ENCODE measurements at places on chromosomes 7 and 10.
A peak's percentile ranks its signal among the peaks of the same experiment; 100 is the strongest.

GRCh38 chr10:129706523-129706922, 239.5 kb downstream of the MGMT start:
- DNase-seq: no peak

- DNase-seq: peak; percentile 51
Observed at GRCh38 chr10:13349463-13350274, 1.6 kb upstream of the SEPHS1 start.

GRCh38 chr10:131724169-131724545, 176.7 kb upstream of the PPP2R2D start:
- DNase-seq: peak; percentile 6

DNA sequence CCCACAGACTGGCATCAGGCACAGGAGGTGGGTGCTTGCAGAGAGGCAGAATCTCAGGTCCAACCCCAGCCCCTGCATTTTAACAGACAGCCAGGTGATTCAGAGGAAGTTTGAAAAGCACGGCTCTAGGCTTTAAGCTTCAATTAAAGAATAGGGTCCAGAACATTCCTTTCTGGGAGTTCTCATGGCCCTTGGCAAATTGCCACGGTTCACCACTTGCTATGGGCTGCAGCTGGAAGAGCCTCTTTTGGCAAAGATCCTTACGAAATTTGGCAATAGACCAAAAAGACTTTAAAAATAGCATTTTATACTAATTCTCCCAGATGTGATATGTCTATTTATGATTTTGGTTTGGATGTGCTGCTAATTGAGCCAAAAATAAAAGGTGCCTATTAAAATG, 148.1 kb downstream of the ITGA8 start:
- DNase-seq: peak; percentile 51

DNA sequence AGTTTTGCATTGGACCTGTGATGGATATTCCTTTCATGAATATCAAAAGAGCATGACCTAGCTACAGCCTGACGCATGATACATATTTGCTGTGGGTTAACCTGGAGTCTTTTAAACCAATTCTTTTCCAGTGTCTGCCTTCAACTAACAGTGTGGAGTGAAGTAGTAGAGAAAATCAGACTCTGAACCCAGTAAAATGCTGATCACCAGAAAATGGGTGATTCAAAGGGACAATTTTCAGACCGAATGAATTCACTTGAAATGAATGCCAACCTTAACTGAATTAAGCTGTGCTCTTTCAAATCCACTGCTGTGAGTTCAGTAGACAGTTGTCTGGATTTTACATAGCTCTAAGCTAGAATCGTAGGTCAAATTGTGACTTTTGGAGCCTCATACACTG, 123.0 kb downstream of the CDK14 start:
- DNase-seq: no peak

DNA sequence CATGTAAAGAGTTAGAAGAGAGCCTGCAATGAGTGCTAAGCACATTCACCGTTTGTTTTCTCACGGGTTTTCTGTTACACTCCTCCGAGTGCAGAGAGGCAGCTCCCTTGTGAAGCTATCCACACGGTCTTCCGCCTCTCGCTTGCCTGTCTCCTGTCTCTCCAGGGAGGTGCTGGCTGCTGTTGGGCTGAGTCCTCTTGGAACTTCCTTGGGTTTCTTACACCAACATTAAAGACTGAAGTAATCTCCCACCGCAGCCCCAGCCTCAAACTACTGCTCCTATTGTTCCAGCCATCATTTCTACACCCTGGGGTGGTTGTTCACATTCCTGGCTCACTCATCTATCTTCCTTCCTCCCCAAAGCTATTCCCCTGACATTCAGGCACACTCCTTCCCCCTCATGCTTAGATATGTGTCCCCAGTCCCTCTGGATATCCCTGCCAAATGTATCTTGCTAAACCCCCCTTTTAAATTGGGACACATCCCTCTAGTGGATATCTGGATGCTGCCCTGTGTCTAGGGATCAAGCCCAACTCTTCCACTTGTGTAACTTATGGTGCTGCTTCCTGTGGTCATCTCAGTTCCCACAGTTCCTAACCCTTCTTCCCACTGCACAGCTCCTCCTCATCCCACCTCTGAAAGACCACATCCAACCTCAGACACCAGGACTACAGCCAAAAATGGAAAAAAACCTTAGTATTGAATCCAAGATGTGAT, 14.1 kb downstream of the ESYT2 start:
- no peak for DNase-seq

DNA sequence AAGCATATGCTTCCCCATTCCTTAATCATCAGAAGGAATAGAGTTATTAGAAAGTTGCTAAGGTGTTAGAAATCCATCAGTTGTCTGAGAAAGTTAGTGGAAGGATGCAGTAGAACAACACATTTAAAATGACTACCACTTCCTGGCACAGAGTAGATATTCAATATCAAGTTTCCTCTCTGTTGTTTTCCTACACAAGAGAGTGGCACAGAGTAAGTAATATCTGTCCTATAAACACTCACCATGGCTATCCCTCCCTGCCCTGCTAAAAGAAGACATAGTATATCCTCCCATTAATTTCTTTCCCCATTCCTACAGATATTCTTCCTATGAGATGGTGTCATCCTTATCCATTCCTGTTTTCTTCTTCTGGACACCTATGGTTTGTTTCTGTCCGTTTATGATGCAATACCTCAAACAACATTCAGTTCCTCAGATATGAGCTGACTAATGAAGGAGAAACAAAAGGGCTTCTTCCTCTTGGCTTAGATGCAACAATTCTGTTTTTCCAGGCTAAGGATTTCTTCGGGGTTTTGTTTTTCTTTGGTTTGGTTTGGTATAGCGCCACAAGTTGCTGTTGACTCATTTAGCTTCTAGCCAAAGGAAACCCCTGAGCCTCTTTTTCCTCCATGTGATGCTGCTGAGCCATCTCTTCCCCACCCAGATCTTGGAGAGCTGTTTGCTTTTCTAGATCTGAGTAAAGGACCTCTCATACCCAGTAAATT, 32.9 kb upstream of the BPGM start:
- DNase-seq: no peak

DNA sequence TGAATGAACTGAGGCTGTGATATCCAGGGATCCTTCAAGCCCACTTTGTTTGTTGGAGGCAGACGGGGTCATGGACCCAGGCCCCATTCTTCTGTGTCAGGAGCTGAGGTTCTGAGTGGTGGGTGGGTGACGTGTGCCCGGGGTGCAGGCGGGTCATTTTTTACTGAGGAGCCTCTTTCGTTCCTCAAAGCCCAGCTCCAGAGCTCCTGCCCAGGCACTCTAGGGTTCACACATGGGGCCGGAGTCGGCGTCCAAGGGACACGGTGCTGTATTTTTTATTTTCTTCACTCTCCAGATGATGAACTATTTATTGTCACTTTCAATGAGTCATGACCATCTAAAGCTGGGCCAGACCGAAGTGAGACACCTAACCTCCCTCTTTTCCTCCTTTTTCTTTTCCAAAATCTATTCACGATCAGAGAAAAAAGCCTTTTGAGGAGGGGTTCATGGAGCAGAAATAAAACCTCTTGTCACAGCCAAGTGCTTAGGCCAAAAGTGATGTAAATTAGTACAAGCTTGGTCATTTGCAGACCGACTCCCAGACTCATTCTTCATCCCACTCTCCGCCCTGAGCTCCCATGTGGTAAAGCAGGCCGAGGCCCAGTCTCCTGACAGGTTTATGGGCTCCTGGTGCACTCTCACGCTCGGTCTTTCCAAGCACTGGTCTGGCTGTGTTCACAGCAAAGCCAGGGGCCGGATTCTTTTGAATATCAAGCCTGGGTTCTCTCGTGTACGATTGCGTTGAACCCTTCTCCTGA, 41.4 kb upstream of the PITRM1 start:
- no peak for DNase-seq

- DNase-seq: no peak
Observed at GRCh38 chr10:119189811-119190282, 11.2 kb upstream of the PRDX3 start.

DNA sequence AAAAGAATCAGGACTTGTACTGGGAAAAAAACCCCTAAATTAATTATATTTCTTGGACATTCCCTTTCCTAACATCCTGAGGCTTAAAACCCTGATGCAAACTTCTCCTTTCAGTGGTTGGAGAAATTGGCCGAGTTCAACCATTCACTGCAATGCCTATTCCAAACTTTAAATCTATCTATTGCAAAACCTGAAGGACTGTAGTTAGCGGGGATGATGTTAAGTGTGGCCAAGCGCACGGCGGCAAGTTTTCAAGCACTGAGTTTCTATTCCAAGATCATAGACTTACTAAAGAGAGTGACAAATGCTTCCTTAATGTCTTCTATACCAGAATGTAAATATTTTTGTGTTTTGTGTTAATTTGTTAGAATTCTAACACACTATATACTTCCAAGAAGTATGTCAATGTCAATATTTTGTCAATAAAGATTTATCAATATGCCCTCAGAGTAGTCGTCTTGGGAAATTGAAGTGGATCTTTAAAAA, 6.6 kb downstream of the EMX2 start:
- DNase-seq: no peak

DNA sequence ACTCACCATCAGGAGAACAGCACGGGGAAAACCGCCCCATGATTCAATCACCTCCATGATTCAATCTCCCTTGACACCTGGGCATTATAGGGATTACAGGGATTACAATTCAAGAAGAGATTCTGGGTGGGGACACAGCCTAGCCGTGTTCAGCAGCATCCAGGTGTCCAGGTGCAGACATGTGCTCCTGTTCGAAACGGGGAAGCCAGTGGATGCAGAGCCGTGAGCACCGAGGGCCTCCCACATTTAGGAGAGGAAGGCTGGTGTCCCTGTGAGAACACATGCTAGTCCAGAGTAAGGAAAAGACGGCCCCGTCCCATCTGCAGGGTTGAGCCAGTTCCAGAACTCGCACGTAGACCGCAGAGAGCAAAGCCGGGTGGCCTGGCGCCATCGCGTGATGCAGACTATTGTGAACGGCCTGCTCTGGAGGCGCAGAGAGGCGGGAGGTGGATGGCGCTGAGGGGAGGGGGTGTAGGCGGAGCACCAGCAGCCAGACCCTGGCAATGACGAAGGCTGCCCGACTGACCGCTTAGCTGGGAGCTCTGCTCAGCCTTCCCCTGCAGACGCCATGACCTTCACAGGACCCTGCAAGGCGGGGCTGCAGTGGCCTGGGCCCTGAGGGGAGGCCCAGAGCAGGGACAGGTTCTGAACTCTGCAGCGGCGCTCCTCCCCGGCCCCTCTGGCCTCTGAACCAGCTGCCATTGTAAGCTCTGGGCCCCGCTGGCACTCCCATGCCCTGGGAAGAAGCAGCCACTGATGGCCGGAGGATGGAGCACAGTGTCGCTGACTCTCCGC, 141.6 kb upstream of the TCERG1L start:
- no peak for DNase-seq

DNA sequence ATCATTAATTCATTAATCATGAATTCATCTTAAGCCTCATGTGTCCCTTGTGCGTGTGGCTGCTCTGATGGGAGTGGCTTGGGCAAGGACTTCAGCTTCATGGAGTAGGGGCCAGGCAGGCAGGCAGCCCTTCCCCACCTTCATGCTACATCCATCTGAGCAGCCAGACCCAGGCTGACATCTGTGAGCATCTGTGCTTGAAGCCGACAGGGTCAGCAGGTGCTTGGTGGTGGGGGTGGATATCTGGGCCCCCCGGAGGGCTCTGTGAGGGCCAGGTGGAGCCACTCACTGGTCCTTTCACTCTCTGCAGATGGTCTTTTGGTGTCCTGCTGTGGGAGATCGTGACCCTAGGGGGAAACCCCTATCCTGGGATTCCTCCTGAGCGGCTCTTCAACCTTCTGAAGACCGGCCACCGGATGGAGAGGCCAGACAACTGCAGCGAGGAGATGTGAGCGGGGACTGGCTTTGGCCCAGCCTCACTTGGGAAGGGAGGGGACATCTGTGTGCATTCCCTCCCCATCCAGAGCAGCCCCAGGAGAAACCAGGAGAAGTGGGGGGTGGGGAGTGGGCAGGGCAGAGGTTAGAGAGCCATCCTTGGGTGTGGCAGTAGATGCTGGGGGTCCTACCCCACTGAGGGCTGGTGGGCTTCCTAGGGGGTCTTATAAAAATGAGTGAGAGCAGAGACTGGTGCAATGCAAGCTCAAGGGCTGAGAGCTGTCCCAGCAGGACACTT, 14.7 kb upstream of the CSGALNACT2 start:
- peak; percentile 30 for DNase-seq

- no peak for DNase-seq
Observed at GRCh38 chr7:142443216-142444010, 185.6 kb upstream of the PRSS58 start.

- DNase-seq: no peak
Observed at GRCh38 chr10:35185260-35186034, 58.8 kb downstream of the CREM start.

GRCh38 chr10:33939892-33940291, 605.4 kb upstream of the NRP1 start:
- DNase-seq: no peak

GRCh38 chr7:27073076-27073475, 22.7 kb downstream of the HOXA1 start:
- DNase-seq: no peak

DNA sequence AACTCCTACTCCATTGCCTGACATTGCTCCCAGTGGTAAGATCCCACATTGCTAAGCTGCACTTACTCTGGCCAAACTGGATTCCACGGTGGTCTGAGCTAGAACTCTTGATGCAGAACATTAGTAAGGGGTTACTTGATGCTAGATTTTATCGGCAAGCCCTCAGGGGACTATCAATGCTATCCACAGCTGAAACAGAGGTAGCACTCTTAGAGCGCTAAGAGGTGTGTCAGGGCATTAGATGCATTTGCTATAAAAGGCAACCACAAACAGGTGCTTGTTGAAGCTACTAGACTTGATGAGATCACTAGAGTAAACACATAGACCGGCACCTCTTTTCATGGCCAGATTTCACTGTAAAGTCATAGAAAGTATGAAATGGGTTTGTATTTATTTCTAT, 116.3 kb downstream of the MDFIC start:
- no peak for DNase-seq

GRCh38 chr7:106205621-106206222, 79.1 kb downstream of the NAMPT start:
- DNase-seq: no peak

DNA sequence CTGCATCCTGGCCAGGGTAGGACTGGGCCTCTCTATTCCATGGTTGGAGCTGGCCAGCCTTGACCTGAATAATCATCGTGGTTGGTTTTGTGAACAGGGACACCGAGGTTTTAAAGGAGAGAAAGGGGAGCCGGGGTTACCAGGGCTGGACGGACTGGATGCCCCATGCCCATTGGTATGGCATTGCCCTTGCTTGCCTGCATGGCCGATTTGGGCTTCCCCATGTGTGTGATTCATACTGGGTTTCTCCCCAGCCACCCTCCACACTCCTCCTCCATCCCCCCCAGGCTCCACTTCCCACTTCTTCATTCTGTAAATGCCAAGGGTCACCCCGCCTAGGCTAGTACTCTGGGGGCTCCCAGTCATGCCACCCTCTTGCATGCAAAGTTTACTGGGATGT, 98.8 kb upstream of the MACROH2A2 start:
- no peak for DNase-seq

All from mesothelial cell of epicardium (in vitro differentiated cells).